CD4-positive, alpha-beta T cell treated with Interleukin-6 for 4 hours (primary cell): ENCODE measurements at places on chromosomes 2 and 18.

DNA sequence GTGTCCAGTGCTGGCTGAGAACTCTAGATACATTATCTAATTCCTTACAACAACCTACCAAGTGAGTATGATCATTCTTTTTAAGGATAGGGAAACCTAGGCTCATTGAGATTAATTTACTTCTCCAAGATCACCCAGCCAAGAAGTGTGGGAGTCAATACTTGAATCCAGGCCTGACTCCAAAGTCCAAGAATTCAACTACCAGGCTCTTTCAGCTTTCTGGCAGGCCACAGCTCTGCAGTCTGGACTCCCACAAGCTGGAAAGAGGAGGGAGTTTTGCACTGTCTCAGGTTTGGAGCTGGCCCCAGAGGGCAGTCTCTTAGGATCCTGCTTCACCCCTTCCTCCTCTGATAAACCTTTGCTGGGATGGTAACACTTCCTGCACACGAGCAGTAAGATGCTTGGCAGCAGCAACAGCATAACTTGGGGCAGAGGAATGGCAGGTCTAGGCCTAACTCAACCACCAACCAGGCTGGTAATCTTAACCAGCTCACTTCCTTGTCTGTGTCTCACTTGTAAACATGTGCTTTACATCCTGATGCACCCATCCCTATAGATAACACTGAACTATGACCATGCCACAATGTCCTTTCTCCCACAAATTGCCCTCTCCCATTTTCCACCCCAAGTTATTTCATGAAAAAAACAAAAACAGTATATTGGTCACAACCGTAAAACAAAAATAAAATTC is 111.1 kb upstream of the ACAA2 start:
- no peak for DNase-seq

DNA sequence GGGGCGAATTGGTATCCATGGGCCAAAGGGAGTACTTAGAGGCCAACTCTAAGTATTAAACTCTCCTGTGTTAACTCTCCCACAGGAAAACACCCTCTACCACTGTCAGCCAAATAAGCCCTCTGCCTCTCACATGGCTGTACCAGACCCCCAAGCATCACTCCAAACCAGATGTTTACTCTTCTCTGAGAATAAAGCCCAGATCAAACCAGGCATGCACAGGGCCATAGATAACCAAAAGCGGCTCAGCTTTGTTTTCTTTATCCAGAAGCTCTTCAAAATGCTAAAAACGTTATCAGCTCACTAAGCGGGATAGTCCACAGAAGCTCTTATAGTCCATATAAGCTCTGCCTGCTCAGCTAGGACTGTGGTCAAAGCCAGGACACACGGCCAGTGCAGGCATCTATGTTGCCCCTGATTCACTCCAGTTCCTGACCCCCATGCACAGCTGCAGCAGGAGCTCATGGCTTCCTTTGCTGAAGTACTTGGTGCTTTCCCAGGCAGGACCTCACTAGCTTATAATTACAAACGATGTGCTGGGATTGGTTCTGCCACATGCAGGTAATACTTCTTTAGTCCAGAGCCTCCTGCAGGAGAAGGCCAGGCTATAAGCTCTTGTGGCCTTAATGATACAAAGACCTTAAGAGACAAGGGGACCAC is 21.0 kb upstream of the SEMA4C start:
- DNase-seq: no peak

DNA sequence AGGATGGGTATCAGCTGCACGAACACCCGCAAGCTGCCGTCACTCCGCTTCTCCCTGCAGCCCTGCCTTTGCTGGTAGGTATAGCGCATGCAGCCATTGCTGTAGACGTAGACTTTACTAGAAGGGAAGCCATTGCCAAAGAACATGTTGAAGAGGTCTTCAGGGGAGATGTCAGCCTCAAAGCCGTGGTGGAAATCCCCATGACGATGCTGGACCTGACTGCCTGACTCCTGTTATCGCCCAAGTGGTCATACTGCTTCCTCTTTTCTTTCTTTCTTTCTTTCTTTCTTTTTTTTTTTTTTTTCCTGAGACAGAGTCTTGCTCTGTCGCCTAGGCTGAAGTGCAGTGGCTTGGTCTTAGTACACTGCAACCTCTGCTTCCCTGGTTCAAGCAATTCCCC is 68.7 kb upstream of the SPRED2 start:
- no peak for DNase-seq

- no peak for DNase-seq
Measured at GRCh38 chr18:13661051-13661778, 65.1 kb downstream of the FAM210A start.

GRCh38 chr2:223841436-223842190 is 4.2 kb upstream of the AP1S3 start:
- no peak for DNase-seq
